ENCODE measurements at places on chromosomes 2 and 18.

- no peak for DNase-seq
Measured at GRCh38 chr2:150267651-150268415, 219.6 kb downstream of the RND3 start.

DNA sequence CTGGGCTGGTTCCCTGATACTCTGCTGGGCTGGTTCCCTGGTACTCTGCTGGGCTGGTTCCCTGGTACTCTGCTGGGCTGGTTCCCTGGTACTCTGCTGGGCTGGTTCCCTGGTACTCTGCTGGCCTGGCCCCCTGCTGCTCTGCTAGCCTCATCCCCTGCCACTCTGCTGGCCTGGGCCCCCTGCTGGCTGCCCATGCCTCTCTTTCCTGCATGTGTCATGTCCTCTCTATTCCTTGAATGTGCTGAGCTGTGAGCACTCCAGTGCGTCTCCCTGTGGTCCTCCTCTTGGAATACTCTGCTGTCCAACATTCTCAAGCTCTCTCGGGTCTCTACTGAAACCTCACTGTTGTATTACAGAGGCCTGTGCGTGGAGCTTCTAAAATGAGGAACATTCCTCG, 216.3 kb downstream of the RNF144A start:
- no peak for DNase-seq

DNA sequence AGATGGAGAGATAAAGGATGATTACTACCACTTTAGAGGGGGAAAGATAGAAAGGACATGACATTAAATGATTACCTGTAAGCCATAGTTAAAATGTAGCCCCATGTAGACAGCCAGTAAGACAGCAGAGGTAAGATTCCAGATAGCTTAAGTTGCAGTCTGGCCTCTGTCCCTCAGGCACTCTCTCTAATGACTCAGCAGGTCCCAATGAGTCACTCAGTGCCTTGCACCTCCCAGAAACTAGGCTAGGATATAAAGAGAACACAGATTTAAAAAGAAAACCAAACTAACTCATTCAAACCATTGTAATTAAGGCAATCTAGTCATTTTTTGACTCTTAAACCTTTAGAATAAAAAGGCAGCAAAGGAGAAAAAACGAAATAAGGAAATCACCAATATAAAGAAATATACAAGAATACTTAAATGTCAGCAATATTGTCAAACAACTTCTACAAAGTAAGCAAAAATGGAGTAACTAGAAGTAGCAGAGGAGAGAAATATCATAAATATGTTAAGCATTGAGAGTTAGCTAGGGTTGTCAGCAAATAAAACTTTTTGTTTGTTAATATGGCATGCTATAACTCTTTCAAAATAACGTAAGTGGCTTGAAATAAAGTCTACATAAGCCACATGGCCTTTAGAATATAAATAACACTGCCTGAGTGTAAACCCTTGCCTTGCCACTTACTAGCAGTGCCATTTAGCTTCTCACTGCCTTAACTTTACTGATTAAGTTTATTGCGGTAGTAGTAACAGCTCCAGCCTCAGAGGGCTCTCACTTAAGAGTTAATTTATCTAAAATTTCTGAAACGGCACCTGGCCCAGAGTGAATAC, 48.5 kb downstream of the SOCS6 start:
- DNase-seq = no peak

DNA sequence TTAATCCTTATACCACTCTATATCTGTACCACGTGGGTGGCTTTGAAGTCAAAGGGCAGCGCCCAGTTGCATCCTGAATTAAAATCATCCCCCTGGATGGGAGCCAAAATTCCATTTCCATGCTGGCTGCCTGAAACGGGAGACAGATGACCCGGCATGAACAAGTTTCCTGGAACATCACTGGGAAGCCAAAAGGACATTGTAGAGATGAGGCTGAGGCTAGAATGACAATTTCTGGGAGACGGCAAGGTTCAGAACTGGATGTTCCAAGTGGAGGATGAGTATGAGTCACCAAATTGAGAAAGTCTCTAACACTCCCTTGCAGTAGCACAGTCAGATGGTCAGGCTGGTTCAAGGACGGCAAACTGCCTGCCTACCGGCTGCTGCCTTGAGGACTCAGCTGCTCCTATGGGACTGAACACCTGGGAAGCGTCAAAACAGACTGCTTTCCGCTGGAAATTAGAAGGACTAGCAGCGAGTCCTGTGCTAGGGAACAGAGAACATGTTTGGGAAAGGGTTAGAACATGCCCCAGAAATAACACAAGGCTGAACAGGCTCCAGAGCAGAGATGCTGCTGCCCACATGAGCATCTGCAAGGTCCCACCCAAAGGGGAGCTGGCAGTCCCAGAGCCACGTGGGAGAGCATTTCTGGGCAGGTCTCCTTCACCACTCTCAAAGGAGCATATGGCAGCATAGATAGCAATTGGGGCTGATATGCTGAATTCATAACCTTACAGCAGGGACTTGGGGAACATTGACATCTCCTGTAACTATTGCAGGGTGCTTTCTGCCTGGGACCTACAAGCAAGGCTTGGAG, 32.0 kb downstream of the YPEL5 start:
- no peak for DNase-seq

DNA sequence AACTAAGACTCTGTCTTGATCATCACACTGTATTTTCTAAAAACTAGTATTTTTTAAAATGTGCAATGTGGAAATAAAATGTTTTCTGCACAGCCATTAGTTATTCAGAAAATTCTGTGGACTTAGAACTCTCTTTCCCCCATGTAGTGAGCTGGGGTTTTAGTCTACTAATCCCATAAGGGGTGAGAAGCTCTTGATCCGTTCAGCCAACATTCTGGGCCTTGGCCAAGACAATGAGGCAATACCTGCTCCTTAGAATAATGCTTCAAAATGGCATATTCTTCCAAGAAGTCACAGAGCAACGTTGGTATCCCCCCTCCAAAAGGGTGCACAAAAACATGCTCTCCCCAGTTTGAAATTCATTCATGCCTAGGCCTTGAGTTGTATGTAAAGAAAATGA, 4.0 kb downstream of the REEP1 start:
- DNase-seq = no peak

- no peak for DNase-seq
Measured at GRCh38 chr18:54359233-54359632, 1.5 kb downstream of the C18orf54 start.

- DNase-seq = no peak
Measured at GRCh38 chr2:66539452-66539851, 104.5 kb downstream of the MEIS1 start.

- no peak for DNase-seq
Measured at GRCh38 chr2:109289504-109290222, 160.7 kb downstream of the SH3RF3 start.

DNA sequence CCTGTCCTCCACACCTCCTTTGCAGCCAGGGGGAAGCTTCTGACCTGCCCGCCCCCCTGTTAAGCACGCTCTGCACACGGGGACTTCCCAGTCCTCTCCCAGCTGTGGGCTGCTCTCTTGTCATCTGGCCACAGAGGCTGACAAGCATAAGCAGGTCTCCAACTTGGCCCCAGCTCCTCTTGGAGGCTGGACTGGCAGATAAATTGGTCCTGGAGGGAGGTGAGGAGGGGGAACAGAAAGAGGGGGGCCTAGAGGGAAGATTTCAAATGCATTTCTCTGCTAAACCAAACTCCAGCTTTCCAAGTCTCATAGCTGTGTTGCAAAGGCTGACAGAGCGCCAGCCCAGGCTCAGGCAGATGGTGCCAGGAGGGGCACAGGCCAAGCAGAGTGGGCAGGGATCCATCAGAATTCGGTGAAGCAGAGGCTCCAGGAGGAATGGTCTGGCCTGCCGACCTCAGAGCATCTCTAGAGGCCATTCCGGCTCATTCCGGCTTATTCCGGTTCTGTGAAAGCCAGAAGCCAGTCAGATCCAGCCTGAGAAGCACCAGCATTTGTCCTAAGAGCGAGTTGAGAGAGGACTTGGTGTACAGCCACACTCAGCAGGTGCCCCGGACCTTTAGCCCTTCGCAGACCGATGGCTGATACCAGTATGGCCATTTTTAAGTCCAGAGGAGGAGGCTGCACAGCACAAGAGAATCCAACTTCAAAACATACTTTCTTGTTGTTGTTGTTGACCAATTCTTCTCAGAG, 508.9 kb upstream of the MYT1L start:
- no peak for DNase-seq

GRCh38 chr2:108385411-108386071, 7.8 kb downstream of the SULT1C4 start:
- no peak for DNase-seq

GRCh38 chr2:196142825-196143224, 28.6 kb downstream of the STK17B start:
- DNase-seq = no peak

DNA sequence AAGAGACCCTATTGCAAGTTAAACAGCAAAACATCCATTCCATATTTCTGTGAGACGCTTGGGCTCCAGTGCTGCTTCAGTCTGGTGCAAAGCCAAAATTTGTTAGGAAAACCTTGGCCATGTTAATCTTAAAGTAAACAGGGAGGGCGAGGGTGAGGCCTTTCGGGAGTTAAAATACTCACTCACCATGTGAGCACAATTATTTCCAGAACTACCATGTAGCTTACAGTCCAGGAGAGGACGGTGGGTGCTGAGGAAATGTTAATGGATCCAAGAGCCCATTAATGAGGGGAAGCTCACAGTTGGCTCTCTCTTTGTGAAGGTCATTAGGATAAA, 286.4 kb downstream of the SLC8A1 start:
- DNase-seq = no peak

DNA sequence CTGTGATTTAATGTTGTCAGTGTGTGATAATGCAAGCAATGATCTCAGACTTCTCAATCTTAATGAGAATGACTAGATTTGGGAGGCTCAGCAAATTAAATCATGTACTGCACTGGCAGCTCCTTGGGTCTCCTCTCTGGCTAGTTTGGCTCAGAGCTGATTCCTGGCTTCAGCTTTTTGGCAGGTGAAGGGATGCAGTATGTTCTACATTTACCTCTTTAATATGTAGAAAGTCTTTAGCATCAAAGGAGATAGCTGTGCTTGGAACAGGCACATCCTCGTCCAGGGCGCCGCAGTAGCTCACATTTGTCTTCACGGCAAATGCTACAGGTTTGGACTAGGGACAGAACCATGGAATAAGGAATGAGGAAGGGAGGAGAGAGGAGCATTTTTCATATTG, 52.4 kb upstream of the ARL5A start:
- no peak for DNase-seq

Data from stimulated activated CD8-positive, alpha-beta memory T cell treated with anti-CD3 and anti-CD28 coated beads, Interleukin-12 subunit alpha, Interleukin-12 subunit beta, amount 100 ng/mL, for 1 hour (primary cell).